Non-pigmented ciliary epithelial cell (primary cell): ENCODE measurements at places on chromosomes 1 and 21.

- DNase-seq, result no peak
These were observed 12.1 kb downstream of the USP24 start for GRCh38 chr1:55203064-55203463.

GRCh38 chr1:211734791-211735190 is 59.4 kb upstream of the NEK2 start:
- DNase-seq, result no peak

DNA sequence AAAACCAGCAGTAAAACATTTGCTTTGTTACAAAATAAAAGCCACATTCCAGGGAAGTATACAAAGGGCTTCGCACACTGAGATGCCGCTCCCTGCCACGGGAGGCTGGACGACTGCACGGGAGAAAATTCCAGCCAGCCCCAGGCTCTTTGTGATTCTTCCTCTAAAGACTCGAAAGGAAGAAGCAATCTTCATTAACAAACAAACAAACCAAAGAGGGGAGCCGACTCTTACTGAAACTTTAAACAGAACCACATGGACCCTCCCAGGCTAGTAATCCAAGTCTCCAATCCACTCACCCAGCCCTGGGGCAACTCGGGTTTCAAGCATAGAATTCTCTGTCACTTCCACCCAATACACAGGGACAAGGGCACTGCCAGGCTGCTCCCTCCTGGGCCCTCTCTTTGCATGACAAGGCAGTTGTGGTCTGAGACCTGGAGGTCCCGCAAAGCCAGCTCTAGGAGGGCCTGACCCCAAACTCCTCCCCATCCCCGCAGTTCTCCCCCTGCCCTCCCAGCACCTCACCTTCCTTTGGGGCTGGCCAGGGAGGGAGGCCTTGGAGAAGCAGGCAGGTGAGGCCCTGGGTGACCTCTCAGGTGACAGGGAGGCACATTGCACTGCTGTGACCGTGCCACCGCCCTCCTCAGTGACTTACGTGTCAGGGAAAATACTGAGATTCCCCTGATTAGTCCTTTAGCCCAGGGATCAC is 26.6 kb upstream of the COL18A1 start:
- no peak for DNase-seq

DNA sequence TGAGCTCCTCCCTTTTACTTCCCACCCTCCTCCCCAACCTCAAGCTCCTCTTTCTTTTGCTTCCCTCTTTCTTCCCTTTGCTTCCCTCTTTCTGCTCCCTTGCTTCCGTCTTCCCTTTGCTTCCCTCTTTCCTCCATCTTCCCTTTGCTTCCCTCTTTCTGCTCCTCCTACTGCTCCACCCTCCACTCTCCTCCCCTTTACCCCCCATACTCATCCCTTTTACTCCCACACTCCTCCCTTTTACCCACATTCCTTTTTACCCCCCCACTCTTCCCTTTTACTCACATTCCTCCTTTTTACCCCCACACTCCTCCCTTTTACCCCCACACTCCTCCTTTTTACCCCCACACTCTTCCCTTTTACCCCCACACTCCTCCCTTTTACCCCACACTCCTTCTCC is 30.2 kb downstream of the PGBD5 start:
- no peak for DNase-seq

- no peak for DNase-seq
These were observed 79.8 kb upstream of the KIAA0040 start for GRCh38 chr1:175272361-175272760.

- DNase-seq, result no peak
These were observed 29.1 kb downstream of the TEX35 start for GRCh38 chr1:178541829-178542553.

GRCh38 chr1:17865912-17866739 is 111.0 kb downstream of the ACTL8 start:
- peak; percentile 79 for DNase-seq

DNA sequence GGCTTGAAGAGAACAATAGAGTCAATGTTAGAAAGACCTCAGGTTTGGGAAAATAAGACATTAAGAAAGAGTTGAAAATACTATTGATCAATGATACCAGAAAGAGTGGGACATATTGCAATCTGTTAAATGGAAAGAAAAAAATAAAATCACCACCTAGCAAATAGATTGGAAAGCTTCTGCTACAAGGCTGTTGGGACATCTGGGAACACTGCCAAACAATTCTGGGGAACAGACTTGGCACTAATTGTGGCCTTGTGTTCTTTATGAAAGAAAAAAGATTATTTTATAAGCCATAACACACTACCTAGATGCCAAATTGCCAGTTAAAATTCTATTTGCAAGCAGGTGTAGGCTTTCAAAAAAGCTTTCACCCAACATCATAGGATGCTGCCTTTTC is 137.8 kb downstream of the TSEN15 start:
- no peak for DNase-seq

- no peak for DNase-seq
These were observed 84.2 kb downstream of the ASH1L start for GRCh38 chr1:155478270-155478852.

DNA sequence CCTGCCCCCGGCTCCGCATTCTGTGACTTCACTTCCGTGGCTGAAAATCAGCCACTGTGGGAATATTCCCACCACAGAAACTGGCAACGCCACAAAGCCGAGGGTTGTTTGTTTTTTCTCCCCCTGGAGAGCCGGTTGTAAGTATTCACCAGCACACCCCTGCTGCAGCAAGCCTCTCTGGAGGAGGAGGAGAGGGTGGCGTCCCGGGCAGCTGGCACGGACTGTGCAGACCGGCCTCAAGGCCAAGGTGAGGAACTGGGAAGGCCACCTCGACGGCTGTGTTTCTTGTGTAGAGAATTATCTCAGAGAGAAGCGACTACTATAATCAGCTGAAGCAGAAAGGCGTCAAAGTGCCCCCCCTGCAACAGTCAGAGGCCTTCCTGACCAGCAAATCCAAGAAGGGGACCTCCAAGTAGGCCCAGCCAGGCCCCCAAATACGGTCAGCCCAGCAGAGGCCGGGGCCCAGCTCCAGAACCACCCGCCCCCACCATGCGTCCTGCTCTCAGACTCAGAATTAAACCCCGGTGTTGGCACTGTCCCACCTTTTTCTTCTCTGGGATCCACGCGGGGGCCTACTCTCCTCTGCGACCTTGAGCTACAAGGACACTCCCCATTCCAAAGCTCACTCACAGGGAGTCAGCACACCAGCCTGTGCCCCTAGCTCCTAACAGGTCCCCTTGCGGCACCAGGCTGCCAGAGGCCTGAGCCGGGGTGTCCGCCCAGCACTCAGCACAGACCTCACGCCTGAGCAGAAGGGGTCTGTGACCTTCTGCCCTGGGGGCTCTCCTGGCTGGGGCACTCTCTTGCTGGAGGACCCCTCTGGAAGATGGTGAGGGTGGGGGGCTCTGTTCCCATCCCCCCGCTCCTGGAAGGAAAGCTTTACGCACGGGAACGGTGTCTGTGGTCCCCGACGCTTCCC is 1.2 kb upstream of the SMIM1 start:
- no peak for DNase-seq
